ENCODE measurements at places on chromosomes 6 and 20. TPM values are rescaled to one million over a fixed set of nuclear protein-coding genes. Genes with fewer than 3 reads are reported as not detected.

DNA sequence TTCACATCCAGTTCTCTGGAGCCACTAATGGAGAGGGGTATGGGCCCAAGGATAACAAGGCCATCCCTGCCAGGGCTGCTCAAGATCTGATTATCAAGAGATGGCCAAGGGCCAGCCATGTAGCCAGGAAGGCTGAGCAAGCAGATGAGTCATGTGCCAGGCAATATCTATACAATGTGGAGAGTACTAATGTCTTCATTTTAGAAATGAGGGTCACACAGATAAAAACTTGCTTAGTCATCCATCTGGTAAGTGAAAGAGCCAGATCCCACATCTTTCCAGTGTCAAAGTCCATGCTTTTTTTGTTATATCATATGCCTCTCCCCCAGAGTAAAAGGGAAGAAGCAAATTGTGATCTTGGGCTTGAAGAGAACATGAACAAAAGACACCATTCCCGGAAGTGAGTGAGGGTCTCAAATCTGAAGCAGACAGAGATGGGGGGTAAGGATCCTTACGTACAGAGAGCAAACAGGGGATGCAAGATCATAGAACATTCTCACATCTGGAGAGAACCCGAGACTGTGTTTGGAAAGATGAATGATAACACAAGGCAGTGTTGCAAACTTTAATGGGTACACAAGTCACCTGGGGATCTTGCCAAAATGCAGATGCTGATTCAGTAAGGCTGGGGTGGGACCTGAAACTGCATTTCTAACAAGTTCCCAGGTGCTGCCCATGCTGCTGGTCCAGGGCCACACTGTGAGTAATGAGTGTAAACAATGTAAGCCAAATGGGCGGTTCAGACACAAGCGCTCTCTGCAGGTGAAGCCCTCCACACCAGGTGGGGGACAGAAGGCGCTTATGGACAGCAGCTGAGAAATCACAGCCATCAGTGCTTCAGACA, 20.0 kb upstream of the GSTA3 start:
- H3K27ac ChIP-seq: no peak overlapping the region
- DNase-seq: no peak
- H3K4me1 ChIP-seq: no peaks in the 10 kb centered on the region
- no peaks in the 10 kb centered on the region for H3K36me3 ChIP-seq

- no peak overlapping the region for H3K4me3 ChIP-seq
- no peaks in the 10 kb centered on the region for H3K4me1 ChIP-seq
Observed at GRCh38 chr6:41360314-41360685, 24.9 kb downstream of the NCR2 start.

GRCh38 chr6:2633736-2634135, 117.0 kb downstream of the MYLK4 start:
- H3K27ac ChIP-seq: no peak overlapping the region
- peaks cover 9% of the 10 kb centered on the region for H3K4me1 ChIP-seq
- H3K4me3 ChIP-seq: peak overlapping the region; percentile 15
- no peak for DNase-seq
- peaks cover 3% of the 10 kb centered on the region for H3K27me3 ChIP-seq

DNA sequence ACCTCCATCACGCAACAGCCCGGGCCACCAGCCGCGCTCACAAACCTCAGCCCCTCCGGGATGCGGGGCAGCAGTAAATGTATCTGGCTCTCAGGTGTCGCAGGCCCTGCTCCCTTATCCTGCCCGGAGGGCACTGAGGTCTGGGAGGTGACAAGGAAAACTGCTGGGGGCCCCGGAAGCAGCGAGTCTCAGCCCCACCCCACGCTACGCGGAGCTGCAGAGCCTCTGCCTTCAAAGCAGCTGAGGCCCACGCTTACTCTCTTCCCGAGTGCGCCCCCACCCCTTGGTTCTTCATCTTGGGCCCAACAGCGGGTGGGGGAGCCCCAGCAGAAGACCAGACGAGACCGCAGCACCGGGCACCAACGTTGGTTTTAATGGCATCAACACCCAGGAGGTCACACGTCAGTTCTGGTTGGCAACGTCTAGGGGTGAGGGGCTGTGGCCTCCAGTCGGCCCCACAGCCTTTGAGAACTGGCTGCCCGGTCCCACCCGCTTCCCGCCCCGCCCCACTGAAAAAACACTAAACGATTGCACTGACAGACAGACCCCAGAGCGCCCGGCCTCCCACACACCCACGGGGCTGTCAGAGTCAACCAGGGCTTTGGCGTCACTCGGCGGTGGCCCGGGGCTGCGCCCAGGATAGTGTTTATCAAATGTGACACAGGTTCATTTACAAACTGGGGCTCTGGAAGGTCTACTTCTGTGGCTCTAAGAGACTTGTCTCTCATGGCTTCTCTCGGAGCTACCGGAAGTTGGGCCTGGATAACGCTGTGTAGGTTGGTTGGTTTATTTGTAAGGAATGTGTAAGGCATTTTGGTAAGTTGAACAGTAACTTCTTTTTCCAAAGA, 43.7 kb downstream of the DSTN start:
- H3K4me3 ChIP-seq: no peak overlapping the region
- H3K36me3 ChIP-seq: peaks cover 9% of the 10 kb centered on the region
- peaks cover 36% of the 10 kb centered on the region for H3K4me1 ChIP-seq
- H3K27me3 ChIP-seq: no peaks in the 10 kb centered on the region

DNA sequence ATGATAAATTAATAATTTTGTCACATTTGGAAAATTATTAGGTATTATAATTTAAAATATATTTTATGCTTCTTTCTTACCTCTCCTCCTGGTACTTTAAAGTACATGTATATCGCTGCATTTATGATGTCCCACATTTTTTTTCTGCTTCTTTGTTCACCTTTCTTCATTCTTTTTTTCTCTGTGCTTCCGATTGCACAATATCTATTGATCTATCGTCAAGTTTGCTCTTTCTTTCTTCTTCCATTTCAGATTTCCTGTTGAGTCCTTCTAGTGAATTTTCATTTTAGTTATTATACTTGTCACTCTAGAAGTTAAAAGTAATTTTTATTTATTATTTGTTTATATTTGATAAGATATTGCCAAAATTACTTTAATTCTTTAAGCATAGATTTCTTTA, 441.0 kb upstream of the HS3ST5 start:
- H3K36me3 ChIP-seq: no peaks in the 10 kb centered on the region
- no peaks in the 10 kb centered on the region for H3K4me1 ChIP-seq
- H3K27ac ChIP-seq: no peak overlapping the region

DNA sequence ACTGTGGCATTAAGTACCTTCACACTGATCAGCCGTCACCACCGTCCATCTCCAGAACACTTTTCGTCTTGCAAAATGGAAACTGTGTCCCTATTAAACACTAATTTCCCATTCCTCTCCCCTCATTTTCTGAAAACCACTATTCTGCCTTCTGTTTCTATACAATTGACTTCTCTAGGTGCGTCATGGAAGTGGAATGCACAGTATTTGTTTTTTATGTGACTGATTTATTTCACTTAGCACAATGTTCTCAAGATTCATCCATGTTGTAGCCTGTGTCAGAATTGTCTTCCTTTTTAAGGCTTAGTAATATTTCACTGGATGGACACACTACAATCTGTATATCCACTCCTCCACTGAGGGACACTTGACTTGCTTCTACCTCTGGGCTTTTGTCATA, 53.8 kb upstream of the PDE10A start:
- H3K27me3 ChIP-seq: no peaks in the 10 kb centered on the region
- no peaks in the 10 kb centered on the region for H3K36me3 ChIP-seq
- DNase-seq: no peak
- H3K4me3 ChIP-seq: no peak overlapping the region
- H3K4me1 ChIP-seq: no peaks in the 10 kb centered on the region

Gene TSBP1
- total RNA-seq: not detected

Gene ADAM33
- not detected for total RNA-seq

DNA sequence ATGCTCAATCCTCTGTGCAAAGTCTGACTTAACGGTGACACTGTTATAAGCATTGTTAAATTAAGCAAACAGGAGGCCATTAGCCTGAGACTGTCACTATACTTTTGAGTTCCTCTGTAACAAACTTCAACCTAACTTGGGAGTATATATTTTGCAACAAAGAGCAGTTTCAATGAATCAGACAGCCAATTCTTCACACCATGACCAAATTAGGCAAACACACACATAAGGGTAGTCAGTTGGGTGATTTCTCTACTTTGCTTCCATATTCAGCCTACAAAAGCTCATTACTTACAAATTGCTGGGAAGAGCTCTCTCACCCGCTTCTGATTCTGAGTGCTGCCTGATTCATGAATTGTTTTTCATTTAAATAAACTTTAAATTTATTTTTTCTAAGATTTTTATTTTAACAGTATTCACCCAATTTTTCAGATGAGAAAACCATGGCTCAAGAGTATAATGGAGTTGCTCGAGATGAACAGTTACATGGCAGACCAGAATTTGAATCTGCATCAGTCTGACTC, 60.5 kb downstream of the HACE1 start:
- H3K27me3 ChIP-seq: no peaks in the 10 kb centered on the region
- peaks cover 2% of the 10 kb centered on the region for H3K4me1 ChIP-seq
- peaks cover 28% of the 10 kb centered on the region for H3K36me3 ChIP-seq

Gene RNF39
- total RNA-seq: not detected

- no peak for DNase-seq
- peaks cover 9% of the 10 kb centered on the region for H3K36me3 ChIP-seq
- no peaks in the 10 kb centered on the region for H3K27me3 ChIP-seq
- H3K27ac ChIP-seq: no peak overlapping the region
- no peaks in the 10 kb centered on the region for H3K4me1 ChIP-seq
Observed at GRCh38 chr6:2403546-2403945, 158.1 kb upstream of the GMDS start.

Gene DACT2
- not detected for total RNA-seq

DNA sequence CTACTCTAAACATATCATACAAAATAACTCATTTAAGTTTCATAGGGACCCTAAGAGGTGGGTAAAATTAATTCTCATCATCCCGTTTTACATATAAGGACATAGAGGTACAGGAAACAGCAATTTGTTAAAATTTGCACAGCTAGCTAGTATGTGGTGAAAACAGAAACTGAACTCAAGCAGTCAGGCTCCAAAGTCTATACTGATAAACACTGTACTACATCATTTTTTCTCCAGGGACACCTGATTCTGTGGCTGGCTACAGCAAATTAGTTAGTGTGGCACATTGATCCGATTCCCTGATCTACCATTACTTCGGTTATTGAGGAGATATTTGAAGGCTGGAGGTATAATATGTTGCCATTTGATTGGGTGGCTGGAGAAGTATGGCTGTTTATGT, 36.2 kb upstream of the E2F3 start:
- peak overlapping the region; percentile 91 for H3K27ac ChIP-seq
- no peaks in the 10 kb centered on the region for H3K27me3 ChIP-seq
- no peaks in the 10 kb centered on the region for H3K36me3 ChIP-seq
- H3K4me1 ChIP-seq: peaks cover 56% of the 10 kb centered on the region
- no peak for DNase-seq
- peak overlapping the region; percentile 28 for H3K4me3 ChIP-seq

GRCh38 chr6:166775923-166776220, 148.8 kb upstream of the RPS6KA2 start:
- no peak for DNase-seq
- H3K27me3 ChIP-seq: peaks cover 12% of the 10 kb centered on the region
- H3K36me3 ChIP-seq: no peaks in the 10 kb centered on the region
- no peak overlapping the region for H3K4me3 ChIP-seq
- no peaks in the 10 kb centered on the region for H3K4me1 ChIP-seq
- H3K27ac ChIP-seq: no peak overlapping the region

Gene MAP7
- total RNA-seq: 0.67 TPM

Gene RIMS1
- not detected for total RNA-seq

DNA sequence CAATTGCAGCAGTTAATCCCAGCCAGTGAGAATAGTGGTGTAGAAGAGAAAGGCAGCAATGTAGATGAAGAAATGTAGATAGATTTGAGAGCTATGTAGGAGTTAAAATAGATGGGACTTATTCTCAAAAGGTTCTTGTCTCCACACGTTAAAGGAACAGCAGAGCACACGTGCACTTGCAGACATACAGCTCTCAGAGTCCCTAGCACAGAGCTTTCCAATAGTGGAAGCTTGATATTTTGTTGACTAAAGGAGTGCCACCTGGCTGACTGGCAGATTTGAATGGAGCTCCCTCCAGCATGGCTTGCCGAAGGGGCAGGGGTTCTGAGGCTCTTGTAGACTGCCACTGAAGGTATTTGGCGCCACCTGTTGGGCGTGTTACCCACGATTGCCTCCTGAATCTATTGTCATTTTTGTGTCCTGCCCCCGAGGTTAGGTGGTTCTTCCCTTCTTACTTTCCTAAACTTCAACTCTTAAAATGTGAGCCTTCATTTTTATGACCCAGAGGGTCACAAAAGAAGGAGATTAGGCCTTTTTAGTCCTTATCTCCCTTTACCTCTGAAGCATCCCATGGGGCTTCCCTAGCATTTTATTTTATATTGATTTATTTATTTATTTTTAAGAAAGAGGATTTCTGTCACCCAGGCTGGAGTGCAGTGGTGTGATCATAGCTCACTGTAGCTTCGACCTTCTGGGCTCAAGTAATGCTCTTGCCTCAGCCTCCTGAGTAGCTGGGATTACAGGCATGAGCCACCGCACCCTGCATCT, 16.4 kb downstream of the BRD2 start:
- H3K4me1 ChIP-seq: peaks cover 18% of the 10 kb centered on the region
- H3K27ac ChIP-seq: peak overlapping the region; percentile 68
- peaks cover 22% of the 10 kb centered on the region for H3K36me3 ChIP-seq
- peak; percentile 98 for DNase-seq
- H3K4me3 ChIP-seq: no peak overlapping the region

DNA sequence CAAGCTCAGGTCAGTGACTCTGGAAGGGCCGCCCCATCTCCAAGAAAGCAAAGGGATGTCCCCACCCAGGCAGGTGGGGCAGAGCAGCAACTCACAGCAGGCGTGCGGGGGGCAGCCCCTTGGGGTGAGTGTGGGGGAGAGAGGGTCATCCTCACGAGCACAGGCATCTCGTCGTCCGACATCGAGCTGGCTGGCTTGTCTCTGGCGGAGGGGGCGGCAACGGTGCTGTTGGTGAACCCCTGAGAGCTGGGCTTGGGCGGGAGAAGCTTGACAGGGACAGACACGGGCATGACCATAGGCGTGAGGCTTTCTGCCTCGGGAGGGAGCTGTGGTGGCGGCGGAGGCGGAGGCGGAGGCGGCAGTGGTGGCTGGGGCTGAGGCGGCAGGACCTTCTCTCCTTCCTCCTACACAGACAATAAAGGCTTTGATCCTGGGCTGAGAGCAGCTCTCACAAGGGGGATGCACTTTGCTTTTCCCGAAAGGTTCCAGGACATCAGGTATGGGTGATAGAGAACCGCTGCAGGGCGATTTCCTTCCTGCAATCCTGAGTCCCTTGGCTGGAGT, 45.6 kb upstream of the MRPS10 start:
- H3K4me1 ChIP-seq: peaks cover 6% of the 10 kb centered on the region
- no peaks in the 10 kb centered on the region for H3K27me3 ChIP-seq
- no peak overlapping the region for H3K27ac ChIP-seq
- H3K4me3 ChIP-seq: no peak overlapping the region
- H3K36me3 ChIP-seq: peaks cover 4% of the 10 kb centered on the region

- no peak for DNase-seq
- peaks cover 56% of the 10 kb centered on the region for H3K36me3 ChIP-seq
- no peaks in the 10 kb centered on the region for H3K27me3 ChIP-seq
- no peak overlapping the region for H3K27ac ChIP-seq
- peaks cover 18% of the 10 kb centered on the region for H3K4me1 ChIP-seq
Observed at GRCh38 chr20:37994512-37994911, 38.7 kb downstream of the TTI1 start.
